HS-27A (cell line): ENCODE measurements at places on chromosomes 13 and 19.

- no peak for DNase-seq
Observed at GRCh38 chr19:13952931-13953531, 722 bp downstream of the DCAF15 start.

GRCh38 chr13:101512650-101513049 is 60.2 kb downstream of the ITGBL1 start:
- no peak for DNase-seq

GRCh38 chr13:36815062-36815461 is 4.0 kb upstream of the RFXAP start:
- no peak for DNase-seq

- DNase-seq = no peak
Observed at GRCh38 chr13:22736084-22736767, 444.6 kb upstream of the SGCG start.

- DNase-seq = no peak
Observed at GRCh38 chr19:329876-330275, 14.7 kb downstream of the MIER2 start.

GRCh38 chr19:54439174-54439851 is 9.7 kb upstream of the LENG8 start:
- no peak for DNase-seq

- no peak for DNase-seq
Observed at GRCh38 chr13:32752997-32753606, 166.8 kb downstream of the PDS5B start.

DNA sequence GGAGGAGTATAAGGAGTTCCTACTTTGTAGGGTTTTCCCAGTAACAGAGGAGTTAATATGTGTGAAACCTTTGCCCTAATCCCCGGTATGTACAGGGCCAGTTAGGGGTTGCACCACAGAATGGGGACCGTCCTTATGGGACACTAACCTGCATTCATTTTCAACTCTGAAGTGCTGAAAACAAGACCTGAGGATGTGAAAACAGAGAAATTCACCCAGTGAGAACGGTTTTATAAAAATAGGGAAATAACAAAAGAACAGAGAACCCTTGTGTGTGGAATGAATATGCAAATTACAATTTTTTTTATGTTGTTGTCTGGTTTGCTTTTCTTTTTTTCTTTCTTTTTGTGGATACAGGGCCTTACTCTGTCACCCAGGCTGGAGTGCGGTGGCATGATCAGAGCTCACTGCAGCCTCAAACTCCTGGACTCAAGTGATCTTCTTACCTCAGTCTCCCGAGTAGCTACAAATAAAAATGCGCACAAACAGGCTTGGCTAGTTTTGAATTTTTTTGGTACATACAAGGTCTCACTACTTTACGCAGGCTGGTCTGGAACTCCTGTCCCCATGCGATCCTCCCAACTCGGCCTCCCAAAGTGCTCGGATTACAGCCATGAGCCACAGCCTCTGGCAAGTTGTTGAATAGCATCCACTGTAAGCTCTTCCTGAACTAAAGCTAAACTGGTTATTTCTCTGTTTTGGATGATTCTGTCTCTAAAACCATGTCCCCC is 10.6 kb downstream of the CLC start:
- no peak for DNase-seq

DNA sequence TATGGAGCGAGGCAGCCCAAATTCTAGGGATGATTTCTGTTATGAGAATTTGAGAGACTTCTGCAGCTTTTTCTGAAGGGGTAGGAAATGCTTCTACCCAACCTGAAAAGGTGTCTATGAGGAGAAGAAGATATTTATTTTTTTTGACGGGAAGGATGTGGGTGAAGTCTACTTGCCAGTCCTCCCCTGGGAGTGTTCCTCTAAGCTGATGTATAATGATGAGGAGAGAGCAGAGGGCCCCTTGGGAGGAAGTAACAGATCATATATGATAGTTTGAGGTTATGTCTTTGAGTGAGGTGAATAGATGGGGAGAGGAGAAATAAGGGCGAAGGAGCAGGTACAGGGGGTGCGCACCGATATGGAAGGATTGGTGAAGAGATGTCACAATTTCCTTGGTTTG is 910.6 kb upstream of the SLITRK5 start:
- no peak for DNase-seq

- no peak for DNase-seq
Observed at GRCh38 chr19:48970139-48970766, 5.1 kb downstream of the FTL start.

DNA sequence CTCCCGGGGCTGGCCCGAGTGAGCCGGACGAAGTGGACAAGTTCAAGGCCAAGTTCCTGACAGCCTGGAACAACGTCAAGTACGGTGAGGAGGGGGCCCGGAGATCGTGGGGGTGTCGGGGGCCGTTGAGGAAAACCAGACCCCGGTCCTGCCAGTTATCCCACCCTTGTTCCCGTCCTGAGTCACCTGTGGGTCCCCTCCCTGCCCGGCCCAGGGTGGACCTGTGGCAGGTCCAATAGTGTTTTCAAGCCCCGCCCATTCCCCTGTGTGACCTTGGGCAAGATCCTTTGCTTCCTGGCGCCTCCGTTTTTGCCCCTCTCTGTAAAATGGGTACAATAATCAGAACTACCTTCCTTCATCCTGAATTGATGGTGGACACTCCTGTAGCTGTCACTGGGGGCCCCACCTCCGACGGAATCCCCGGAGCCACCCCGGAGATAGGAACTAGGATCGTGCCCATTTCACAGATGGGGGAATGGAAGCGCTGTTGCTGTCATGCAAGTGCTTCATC is 593 bp downstream of the ATG4D start:
- no peak for DNase-seq

- no peak for DNase-seq
Observed at GRCh38 chr13:106090001-106090400, 445.5 kb downstream of the EFNB2 start.

- DNase-seq = no peak
Observed at GRCh38 chr13:31096654-31097302, 64.9 kb downstream of the HSPH1 start.

DNA sequence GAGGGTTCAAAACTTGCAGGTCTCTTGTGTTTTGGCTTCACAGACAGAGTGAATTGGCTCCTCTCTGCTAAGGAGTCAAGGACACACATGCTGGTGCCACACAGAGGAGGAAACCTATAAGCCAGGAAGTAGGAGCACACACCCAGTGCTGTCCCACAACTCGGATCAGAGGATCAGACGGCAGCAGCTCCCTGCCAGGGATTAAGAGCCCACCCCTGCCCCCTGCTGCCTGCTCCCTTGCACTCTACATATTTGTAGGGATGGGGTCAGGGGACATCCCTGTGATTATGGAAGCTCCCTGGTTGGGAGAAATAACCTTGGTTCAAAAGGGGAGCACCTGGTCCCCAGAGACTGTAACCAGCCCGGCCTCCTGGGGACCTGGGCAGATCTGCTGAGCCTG is 77.5 kb upstream of the CLDN10 start:
- DNase-seq = no peak

DNA sequence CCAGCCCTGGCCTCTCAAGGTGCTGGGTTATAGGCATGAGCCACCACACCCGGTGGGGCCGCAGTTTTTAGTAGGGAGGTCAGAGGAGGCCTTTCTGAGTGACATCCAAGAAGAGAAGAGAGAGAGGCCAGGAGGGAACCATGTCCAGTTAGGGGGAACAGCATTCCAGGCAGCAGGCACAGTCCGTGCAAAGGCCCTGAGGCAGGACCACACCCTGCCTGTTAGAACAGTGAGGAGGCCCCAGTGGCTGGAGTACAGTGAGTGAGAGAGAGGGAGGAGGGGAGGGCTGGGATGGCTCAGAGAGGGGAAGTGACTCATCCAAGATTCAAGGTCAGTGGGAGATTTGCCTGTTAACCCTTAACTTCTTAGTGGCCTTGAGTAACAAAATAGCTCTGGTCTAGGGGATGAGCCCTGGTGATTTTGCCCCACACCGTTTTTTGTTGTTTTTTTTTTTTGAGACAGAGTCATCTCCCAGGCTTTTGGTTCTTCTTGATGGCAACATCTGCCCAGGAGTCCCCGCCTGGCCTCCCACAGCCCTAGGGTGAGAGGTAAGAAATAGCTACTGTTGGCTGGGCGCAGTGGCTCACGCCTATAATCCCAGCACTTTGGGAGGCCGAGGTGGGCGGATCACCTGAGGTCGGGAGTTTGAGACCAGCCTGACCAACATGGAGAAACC is 2.7 kb upstream of the PLIN3 start:
- DNase-seq = peak; percentile 77

DNA sequence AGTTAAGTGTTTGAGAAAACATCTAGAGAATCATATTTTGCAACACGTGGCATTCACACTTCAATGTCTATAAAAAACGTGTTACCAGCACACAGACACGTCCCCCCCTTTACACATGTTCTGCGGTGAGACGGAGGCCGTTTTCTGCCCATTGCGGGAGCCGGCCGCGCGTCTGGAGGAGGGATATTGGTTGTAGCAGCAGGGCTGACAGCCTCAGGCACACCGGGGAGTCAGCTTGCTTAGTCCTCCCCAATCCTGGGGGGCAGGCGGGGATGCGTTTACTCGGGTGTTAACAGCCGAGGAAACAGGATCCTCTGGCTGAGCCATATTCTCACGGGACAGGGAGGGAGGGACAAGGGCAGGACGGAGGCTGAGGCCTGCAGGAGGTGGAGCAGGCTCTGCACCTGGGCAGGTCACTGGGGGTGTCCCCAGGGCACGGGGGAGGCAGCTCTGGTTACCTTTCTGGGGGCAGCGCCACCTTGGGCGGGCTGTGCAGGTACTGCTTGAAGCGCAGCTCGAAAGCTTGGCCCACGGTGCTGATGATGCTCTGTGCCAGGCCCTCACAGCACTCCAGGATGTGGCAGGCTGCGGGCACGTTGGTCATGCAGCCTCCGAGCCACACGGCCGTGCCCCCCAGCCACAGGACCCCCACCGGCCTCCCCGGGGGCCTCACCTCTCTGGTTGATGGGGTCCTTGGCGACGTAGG is 25.0 kb downstream of the SHC2 start:
- no peak for DNase-seq

- DNase-seq = no peak
Observed at GRCh38 chr13:109224033-109224432, 562.4 kb downstream of the IRS2 start.

DNA sequence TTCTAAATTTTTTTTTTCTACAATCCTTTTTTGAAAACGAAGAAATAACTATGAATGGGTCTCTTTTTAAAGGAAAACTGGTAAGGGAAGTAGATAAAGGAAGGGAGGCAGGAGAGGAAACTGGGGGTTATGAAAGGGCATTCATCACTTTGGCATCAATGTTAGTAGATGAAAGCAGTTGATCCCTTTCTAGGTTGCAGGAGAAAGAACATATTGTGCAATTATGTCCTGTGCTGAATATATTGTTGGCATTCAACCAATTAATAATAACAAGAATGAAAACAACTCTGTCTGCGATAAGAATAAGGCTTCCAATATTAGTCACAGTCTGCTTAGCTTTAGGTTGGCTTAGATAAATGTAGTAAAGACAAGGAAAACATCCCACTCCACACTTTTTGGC is 796.8 kb upstream of the KLHL1 start:
- no peak for DNase-seq

GRCh38 chr19:34480491-34480890 is 1.1 kb upstream of the WTIP start:
- DNase-seq = no peak

DNA sequence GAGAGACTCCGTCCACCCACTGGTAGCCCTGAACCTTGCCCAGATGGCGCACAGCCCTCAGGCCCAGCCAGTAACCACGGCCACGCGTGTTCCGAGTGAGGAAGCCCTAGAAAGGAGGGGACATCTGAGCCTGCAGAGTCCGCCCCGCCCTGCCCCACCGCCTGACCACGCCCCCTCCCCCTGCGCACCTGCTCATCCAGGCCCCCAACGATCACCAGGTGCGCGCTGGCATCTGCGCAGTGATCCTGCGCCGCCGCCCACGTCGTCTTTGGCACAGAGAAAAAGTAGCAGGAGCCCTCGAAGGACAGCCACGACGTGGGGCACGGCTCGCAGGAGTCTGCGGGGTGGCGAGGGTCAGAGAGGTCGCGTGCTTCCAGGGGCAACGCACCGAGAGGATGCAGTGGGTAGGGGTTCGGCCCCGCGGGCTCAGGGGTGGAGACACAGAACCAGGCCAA is 2.1 kb downstream of the CLEC4G start:
- no peak for DNase-seq

DNA sequence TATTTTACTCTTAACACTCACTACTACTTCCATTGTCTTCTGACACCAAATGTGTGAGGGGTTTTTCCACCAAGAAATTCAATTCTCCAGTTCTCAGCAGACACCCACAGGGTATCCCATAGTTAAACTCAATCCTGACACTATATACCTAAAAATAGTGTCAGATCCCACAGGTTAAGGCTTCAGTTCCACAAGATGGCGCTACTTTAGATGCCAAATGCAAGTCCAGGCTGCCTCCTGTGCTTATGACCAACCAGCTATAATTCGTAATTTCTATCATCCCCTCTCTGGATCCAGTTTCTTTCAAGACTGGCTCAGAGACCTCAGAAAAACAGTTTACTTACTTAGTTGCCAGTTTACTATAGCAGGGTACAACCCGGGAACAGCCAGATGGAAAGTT is 1146.2 kb upstream of the SPRY2 start:
- DNase-seq = no peak

GRCh38 chr19:34888091-34888490 is 38.6 kb upstream of the ZNF30 start:
- no peak for DNase-seq

DNA sequence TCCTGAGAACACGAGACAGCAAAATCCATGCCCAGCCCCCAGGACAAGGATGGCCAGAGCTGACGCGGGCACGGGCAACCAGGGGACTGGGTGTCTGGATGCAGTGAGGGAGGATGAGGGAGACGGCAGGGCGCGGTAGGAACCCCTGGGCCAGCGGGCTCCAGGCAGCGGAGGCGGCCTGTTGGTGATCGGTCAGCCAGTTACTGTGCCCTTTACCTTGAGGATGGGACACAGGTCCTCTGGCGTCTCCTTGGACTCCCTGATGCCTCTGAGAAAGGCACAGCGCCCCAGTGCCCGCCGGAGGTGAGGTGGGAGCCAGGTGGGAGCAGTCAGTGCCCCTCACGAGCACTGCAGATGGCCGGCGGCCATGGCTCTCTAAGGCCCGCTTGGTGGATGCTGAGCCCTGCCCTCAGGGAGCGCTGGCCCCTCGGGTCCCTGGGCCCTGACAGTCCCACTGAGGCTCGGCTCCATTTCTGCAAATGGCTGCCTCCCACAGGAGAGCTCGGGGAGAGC is 31.2 kb downstream of the C13orf46 start:
- DNase-seq = no peak

GRCh38 chr19:1132552-1133383 is 29.0 kb downstream of the GPX4 start:
- DNase-seq = no peak

GRCh38 chr19:609004-609346 is 19.3 kb downstream of the HCN2 start:
- DNase-seq = no peak

DNA sequence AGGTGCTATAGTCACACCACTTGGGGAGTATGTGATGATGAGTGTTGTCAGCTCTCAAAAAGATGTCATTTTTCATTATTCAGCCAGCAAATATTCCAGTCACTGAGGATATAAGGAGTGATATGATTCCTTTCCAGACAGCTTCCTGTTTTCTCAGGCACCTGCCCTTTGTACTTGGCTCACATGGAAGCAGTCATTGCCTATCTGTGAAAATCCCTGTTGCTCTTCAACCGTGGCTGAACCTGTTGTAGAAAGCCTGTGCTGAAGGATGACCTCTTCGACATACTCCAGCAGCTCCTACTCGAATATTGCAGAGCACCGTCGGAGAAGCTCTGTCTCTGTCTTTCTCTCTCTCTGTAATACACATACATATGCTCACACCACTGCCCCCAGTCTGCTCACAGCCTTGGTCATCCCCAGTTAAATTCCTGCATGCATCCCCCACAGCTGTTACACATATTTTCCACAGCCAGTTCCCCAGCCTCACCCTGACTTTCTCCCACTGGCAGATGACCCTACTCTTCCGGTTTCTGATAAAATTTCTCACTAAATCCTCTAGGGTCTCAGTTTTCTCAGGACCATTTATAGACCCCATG is 204.2 kb upstream of the ARGLU1 start:
- no peak for DNase-seq
